Astrocyte (in vitro differentiated cells and primary cell): ENCODE measurements at places on chromosomes 4 and X. TPM values are rescaled to one million over a fixed set of nuclear protein-coding genes. Genes with fewer than 3 reads are reported as not detected.

- DNase-seq = peak; percentile 56
Observed at GRCh38 chrX:107730991-107731766, 44.4 kb downstream of the TSC22D3 start.

Gene C4orf17
- not detected in 2 replicates for total RNA-seq

DNA sequence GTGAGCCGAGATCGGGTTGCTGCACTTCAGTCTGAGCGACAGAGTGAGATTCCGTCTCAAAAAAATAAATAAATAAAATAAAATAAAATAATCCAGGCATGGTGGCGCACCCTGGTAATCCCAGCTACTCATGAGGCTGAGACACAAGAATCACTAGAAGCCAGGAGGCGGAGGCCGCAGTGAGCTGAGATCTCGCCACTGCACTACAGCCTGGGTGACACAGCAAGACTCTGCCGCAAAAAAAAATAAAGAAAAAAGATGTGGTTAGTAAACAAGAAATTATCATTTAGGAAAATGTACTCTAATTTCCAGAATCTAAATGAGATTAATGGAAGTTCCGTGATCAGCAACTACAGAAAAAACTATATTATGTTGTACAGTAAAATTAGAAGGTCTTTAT is 14.5 kb upstream of the LRBA start:
- DNase-seq = no peak

Gene TRAPPC11
- 26.3 and 26.5 TPM in 2 replicates for total RNA-seq

Gene GRSF1
- 112 and 114 TPM in 2 replicates for total RNA-seq

- no peak for DNase-seq
Observed at GRCh38 chrX:107750263-107750662, 25.3 kb downstream of the TSC22D3 start.

- peak; percentile 89 for DNase-seq
Observed at GRCh38 chr4:108433832-108434231, 186.5 kb upstream of the RPL34 start.

DNA sequence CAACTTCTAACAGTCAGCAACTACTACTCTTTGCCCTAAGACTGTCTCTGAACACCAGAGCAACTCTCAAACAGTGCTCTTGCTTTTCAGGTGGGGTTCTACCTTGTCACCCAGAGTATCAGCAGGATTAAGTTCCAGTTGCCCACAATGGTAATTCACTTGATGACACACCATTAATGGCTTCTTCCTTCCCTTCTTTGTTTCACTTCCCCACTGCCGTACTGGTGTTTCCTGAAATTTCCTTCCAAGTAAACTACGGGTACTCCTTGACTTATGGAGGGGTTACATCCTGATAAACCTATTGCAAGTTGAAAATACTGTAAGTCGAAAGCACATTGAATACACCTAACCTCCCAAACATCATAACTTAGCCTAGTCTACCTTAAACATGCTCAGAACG is 36.6 kb upstream of the PDK3 start:
- no peak for DNase-seq

- DNase-seq = no peak
Observed at GRCh38 chrX:6159468-6159867, 69.2 kb downstream of the NLGN4X start.

Gene WDR17
- total RNA-seq = 1.8 and 2.0 TPM in 2 replicates

Gene SUPT20HL1
- not detected in 2 replicates for total RNA-seq

GRCh38 chr4:23929248-23929647 is 39.4 kb upstream of the PPARGC1A start:
- no peak for DNase-seq

DNA sequence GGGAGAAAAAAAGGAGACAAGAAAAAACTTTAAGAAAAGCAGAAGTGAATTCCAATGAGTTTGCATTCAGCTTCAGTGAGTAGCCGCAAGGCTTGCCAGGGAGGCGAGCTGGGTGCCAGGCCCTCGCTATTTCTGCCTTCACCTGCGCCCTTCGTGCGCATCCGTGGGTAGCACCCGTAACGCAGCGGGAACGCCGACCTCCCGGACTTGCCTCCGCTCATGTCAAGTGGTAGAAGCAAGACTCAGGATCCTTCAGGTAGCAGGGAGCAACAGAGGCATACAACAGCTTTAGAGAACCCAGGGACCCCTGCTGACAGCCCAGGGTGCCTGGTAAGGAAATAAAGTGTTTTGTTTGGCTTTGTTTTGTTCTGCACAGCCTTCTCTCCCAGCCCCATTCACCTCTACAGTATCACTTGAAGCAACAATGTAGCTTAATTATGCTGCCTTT is 140.0 kb upstream of the BCOR start:
- no peak for DNase-seq

- no peak for DNase-seq
Observed at GRCh38 chr4:81827577-81828202, 356.0 kb upstream of the RASGEF1B start.

Gene SOWAHB
- 6.2 and 6.8 TPM in 2 replicates for total RNA-seq

Gene MAML3
- total RNA-seq = 8.1 and 10.2 TPM in 2 replicates

DNA sequence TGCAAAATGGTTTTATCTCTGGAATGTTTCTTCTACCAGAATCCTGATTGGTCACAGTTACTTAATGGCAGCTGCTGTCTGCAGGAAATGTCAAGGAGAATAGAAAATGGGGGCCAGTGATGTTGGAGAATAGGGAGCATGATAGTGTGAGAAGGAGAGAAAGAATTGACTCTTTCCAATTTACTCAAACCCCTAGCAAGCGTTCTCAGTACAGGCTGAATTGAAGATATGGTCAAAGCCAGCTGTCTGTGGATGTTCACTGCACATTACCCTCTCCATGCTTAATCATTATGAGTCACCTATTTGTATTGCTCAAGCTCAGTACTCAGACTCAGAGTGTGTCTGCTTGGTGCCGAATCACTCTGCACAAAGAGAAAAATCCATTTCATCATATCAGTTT is 57.8 kb upstream of the FAM47B start:
- DNase-seq = peak; percentile 81

GRCh38 chr4:16674082-16674481 is 224.4 kb downstream of the LDB2 start:
- no peak for DNase-seq

DNA sequence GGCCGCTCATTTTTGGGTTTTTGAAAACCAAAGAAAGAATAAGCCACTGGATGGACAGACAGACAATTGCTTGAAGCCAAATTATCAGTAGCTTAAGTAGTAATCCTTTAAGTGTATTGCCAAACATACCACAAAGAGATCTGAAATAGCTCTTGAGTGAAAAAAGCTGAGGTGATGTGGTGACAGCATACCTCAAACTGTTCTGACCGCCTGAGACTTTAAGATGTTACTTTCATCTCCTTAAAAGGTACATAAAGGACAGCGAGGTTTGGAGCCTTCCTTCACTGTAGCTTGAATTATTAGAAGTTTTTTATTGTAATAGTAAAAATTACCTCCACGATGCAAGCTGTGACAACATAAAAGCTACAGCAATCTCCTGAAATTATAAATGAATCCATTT is 271.5 kb upstream of the FAM241A start:
- DNase-seq = no peak

- DNase-seq = no peak
Observed at GRCh38 chr4:146059865-146060264, 115.7 kb upstream of the LSM6 start.

GRCh38 chr4:171186700-171187099 is 626.5 kb upstream of the GALNTL6 start:
- DNase-seq = no peak

Gene SHISA3
- not detected in 2 replicates for total RNA-seq

Gene ADGRA3
- total RNA-seq = 27.3 TPM in 2 replicates

DNA sequence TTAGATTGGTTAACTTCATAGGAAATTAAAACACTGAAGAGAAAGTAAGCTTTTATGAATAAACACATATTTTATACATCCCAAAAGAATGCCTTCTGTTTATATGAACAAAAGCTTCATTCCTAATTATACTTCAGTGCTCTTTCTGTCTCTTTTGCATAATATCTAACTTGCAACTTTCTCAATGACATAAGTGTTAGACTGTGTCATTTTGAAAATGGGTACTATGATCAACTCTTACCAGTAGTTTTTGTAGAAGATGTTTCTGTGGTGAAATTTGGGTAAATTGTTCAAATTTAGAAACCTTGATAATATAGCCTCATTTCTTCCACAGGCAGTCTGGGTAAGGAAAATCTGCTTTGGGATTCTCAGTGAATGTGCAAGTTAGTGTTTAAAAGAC is 991.4 kb downstream of the CCSER1 start:
- DNase-seq = no peak

Gene SSX2
- not detected in 2 replicates for total RNA-seq

- DNase-seq = no peak
Observed at GRCh38 chr4:33349376-33349775, 2629.2 kb downstream of the PCDH7 start.

DNA sequence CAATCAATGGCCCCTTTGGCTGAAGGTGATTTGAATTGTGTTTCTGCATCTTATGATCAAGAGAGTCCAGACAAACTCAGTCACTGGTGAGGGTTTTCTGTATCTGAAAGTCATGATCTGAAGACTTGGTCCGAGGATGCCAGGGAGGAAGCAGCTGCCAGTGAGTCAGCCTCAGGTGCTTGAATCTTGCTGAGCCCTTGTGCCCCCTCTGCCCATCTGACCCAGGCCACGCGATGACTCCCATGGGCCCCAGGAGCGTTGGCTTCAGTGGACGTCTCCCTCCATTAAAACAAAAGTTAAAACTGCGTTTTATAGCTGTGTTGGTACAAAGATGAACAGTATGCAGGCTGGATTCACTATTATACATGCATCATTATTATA is 62.0 kb downstream of the HTRA3 start:
- no peak for DNase-seq

Gene VEGFC
- 20.3 and 24.2 TPM in 2 replicates for total RNA-seq

Gene ERAS
- total RNA-seq = 0.24 TPM in 1 of 2 replicates, not detected in the other

DNA sequence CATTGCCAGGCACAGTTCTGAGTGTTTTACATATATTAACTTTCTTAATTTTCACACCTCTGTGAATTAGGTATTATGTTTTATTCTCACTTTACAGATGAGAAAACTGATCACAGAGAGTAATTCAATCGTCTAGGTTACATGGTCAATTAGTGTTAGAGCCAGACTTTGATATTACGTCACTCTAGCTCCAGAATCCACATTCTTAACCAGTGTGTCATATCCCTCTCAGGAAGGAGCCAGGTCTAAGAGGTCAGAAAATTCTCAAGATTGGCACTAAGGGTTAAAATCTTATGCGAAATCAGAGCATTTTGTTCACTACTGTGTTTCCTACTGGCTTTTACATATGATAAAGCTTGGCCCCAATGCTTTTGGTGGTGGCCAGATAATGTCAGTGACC is 7.4 kb downstream of the DMP1 start:
- peak; percentile 71 for DNase-seq

GRCh38 chr4:3808597-3808996 is 42.4 kb downstream of the ADRA2C start:
- DNase-seq = no peak

- DNase-seq = no peak
Observed at GRCh38 chr4:67207941-67208441, 337.3 kb downstream of the CENPC start.

DNA sequence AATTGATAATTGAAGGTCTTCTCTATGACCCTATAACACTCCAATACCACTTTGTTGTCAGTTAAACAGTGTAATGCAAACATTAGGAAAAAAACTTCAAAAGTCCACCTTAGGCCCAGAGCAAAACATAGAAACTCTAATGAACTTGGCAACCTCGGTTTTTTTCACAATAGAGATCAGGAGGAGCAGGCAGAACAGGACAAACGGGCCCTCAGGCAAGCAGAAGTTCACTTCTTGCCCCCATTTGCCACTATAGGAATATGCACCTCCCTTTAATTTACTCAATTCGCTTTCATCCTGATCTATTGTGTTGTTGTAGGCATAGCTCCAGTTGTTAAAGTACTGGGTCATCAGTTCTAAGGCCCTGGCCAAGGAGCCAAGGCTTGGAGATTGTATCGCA is 18.2 kb downstream of the ACOX3 start:
- no peak for DNase-seq

Gene OTC
- total RNA-seq = not detected in 2 replicates

- DNase-seq = no peak
Observed at GRCh38 chrX:1449036-1449822, 3.5 kb downstream of the ASMTL start.

GRCh38 chr4:101818362-101818761 is 27.8 kb downstream of the BANK1 start:
- DNase-seq = peak; percentile 78

- DNase-seq = no peak
Observed at GRCh38 chr4:128757712-128758111, 51.8 kb upstream of the JADE1 start.

DNA sequence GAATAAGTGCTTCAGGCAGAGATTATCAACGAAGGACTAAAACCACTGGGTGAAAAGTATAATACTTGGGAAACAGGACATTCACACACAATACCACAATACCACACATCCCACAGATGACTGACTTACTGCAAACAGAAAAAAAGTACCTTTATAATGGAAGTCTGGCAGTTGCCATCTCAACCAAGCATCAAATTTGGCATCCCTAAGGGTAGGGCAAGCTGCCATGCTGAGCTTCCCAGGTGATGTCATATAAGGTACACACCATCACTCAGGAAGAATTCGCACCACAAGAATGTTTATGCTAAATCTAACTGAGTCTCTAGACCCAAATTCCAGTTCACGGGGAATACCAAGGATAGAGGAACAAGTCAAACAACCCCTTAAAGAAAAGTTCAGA is 9.1 kb downstream of the QDPR start:
- DNase-seq = peak; percentile 73

DNA sequence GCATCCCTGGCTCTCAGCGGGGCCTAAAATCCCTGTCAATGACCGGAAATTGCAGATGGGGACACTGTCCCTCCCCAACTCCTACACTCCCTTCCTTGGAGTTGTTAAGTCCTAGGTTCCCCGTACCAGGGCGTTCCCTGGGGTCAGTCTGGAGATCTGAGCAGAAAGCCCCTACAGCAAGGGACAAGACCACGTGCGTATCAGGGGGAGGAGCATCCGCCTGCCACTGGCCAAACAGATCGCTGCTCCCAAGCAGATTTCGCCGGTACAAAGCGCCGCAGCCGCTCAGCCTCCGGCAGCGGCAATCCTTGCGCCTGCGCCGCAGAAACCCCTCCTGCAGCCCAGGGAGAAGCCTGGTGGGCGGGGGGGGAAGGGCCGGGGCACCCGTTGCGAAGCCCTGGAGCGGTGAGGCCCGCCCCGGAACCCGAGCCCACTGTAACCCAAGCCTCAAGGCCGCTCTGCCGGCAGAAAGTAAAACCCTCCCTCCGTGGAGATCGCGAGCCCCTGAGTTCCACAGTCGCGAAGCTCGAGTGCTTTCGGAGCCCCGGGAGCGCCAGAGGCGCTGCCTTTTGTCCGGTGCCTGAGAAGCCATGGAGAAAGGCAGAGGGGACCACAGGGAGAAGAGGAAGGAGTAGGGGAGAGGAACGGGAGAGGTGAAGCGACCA is 2.7 kb downstream of the CRMP1 start:
- peak; percentile 25 for DNase-seq

Gene HSFX3
- total RNA-seq = not detected in 2 replicates

GRCh38 chrX:45849261-45849862 is 648.7 kb upstream of the DIPK2B start:
- DNase-seq = peak; percentile 89

Gene CYBB
- not detected in 2 replicates for total RNA-seq
